Esophagus mucosa (tissue), 1 donor: ENCODE measurements at places on chromosomes 7 and 10. TPM values are rescaled to one million over a fixed set of nuclear protein-coding genes. Genes with fewer than 3 reads are reported as not detected.

DNA sequence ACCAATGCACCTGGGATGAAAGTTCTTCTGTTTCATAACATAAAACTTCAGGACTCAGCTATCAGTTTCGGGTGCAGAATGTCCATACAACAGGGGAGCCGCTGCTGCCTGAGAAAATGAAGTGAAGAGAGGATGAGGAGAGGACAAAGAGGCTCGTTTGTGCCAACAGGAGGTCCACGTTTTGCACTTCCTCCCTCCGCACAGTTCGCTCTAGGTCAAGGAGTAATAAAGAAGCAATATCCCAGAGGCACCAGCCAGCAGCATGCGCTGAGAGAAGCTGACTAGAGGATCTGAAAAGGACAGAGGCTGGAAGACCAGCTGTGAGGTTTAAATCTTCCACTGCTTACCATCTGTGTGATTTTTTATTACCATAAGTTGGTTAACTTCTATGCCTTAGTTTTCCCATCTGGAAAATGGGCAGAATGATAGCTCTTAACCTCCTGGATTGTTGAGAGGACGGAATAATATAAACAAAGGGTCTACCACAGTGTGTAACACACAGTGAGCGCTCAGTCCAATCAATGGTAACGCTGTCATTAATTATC lies 709 bp downstream of the GPAM start:
- ATAC-seq = no peak

GRCh38 chr7:12805957-12806356 lies 118.5 kb downstream of the ARL4A start:
- no peak for ATAC-seq

- no peak for ATAC-seq
Measured at GRCh38 chr7:17436126-17436525, 137.7 kb downstream of the AHR start.

- no peak for ATAC-seq
Measured at GRCh38 chr10:131802996-131803395, 97.8 kb upstream of the PPP2R2D start.

DNA sequence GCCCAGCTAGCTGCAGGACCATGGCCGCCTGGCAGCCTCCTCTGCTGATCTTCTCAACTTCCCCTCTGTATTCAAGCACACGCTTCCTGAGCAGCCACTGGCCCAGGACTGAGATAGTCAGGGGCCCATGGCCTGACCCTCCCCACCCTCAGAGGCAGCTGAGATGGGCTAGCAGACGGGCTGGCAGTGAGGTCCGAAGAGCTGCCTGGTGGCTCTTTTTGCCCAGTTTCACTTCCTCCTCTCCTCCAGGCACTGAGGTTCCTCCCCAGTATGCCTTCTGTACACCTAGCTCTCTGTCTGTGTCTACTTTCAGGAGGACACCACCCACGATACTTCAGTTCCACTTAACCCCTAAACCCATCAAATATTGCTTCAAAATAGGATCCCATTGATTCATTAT lies 395.6 kb downstream of the TNS3 start:
- no peak for ATAC-seq

GRCh38 chr10:84540022-84540616 lies 211.7 kb downstream of the CCSER2 start:
- ATAC-seq = no peak

GRCh38 chr10:117541909-117542705 lies 439 bp upstream of the EMX2 start:
- no peak for ATAC-seq

- ATAC-seq = no peak
Measured at GRCh38 chr10:33352615-33353014, 18.1 kb upstream of the NRP1 start.

Gene DMTF1
- total RNA-seq = 26.3 TPM

Gene CNNM1
- 0.36 TPM for total RNA-seq

Gene PTN
- 28.6 TPM for total RNA-seq
